ENCODE measurements at places on chromosomes 16 and 17.

GRCh38 chr17:58956997-58957724, 149.5 kb downstream of the TRIM37 start:
- DNase-seq, result no peak

DNA sequence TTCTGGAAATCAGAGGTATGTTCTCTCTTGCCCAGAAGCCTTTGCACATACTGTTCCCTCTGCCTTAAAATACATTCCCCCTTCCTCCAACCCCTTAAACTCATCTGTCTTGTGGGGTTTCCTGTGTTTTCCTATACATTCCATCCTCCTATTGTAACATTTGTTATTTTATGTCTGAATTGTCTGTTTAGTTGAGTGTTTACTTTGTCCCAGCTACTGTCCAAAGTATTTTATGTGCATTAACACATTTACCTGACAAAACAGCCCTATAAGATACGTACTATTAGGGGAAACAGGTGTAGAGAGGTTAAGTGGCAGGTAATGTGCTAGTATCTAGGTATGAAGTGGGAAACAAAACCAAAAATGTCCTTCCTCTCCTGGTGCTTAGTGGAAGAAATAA, 42.1 kb downstream of the CHCT1 start:
- DNase-seq, result no peak

DNA sequence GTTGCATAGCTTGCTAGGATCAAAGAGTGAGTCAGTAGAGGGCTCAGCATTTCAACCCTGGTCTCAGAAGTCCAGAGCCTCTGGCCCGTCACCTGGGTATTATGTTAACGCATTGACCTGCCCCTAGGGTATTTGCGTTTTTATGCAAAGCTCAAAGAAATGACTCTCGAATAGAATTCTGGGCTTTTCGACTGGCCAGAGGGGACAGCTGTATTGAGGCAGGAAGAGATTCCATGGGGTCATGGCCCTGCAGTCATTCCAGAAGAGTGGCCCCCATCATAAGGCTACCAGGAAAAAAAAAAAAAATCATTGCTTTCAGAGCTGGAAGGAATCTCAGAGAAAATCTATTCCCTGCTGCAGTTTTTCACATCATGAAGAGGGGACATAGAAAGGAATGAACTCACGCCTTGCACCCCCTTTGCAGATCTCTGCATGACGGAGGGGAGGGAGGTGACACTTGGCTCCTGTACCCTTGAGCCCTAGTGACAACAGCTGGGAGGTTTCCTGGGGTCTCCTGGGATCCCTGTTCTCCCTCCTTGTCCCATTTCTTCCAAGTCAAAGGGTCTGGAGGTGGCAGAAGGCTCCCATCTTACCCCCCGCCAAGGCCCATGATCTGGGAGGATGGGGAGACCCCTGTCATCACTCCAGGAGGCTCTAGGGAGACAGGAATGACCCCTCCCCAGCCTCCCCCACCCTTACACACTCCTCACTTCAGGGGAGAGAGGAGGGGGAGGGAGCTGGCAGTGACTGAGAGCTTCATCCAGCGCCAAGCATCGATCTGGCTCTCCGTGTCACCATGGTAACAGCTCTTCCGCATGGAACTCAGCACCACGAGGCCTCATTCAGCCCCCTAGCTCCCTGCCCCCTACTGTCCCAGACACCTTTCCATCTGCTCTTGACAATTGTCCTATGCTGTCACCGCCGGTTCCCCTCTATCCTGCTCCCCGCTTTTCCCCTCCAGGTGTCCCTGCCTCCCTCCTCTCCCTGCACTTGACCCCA, 35.8 kb downstream of the GP2 start:
- no peak for DNase-seq

DNA sequence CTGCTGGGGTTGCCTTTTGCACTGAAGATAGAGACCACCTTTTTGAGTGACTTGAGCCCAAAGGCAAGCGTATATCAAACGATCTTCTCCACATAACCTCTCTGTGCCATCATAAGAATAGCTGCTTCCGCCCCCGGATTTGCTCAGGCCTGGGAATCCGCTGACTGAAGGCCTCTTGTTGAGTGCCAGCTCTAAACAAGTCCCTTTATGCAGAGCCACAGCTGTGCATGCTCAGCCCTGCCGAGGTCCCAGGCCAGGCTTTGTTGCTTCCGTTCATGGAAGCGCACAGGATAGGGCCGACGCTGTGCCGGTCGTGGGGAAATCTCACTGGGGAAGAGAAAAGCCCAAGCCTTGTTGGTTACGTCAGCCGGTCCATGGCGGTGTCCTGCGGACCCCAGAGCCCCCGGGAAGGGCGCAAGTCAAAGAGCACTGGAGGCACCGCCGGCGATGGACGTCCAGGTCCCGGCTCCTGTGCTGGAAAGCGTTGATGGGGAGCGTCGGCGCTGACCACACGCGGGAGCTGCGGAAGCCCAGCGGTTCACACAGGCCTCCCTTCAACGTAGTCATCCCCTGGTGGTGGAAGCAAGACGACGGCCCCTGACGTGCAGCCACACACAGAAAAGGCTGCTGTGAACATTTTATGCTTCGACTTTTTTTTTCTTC, 23.5 kb upstream of the RPL13 start:
- no peak for DNase-seq

- DNase-seq, result no peak
Observed at GRCh38 chr16:30401768-30402425, 5.5 kb upstream of the ZNF771 start.

GRCh38 chr17:27743281-27743885, 56.9 kb downstream of the NOS2 start:
- DNase-seq, result no peak

DNA sequence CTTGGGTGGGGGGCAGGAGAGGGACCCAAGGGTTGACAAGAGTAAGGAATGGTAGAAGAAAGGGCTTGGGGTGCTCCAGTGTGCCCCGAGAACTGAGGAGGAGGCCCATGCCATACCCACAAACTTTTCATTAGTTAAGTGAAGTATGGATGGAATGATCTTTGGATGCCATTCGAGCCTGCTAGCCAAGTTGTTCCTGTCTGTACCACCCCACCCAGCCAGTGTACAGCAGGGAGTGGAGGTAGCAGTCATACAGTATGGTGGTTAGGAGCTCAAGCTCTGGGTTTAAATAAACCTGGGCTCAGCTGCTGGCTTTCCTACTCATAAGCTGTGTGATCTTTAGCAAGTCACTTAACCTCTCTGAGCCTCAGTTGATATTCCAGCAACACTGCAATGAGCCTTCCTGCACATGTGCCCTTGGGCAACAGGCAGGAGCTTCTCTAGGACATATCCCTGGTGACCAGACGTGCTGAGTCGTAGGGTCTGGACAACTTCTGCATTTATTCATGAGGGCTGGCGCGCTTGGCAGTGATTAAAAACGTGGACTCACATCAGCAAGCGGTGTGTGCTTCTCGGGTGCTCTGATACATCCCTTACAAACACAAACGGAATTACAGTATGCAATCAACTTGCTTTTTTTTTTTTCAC, 22.9 kb downstream of the ITPRIPL2 start:
- DNase-seq, result no peak

- no peak for DNase-seq
Observed at GRCh38 chr17:18190628-18191235, 7.1 kb downstream of the ALKBH5 start.

GRCh38 chr16:1749152-1750117, 21.9 kb downstream of the NME3 start:
- DNase-seq, result no peak

DNA sequence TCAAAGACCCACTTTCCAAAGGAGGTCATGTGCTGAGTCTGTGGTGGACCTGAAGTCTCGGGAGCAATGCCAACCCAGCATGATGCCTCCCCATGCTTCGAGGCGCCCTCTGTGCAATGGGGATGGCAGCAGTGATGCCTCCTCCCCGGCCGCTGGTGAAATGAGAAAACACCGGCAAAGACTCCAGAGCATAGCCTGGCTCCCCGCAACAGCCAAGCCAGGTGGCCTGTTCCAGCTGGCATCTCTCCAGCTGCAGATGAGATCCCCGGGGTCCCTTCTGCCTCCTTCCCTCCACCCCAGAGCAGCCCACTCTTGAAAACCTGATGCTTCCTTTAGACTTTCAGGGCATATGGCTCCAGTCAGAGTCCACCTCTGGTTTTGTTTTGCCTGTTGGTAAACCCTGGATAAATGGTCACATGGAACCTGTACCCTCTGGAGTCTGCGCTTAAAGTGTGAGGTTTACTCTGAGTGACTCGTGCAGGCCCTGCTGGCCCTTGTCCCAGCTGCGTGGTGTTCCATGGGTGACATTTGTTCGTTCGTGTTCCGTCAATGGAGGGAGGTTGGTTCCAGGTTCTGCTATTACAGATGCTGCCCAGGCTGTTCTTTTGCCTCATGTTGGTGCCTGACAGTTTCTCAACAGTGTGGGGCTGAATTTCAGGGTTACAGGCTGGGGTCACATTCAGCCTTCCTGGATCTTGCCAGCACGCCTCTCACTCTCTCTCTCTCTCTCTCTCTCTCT, 181.8 kb upstream of the CIBAR2 start:
- DNase-seq, result no peak

GRCh38 chr17:48012151-48012520, 25.5 kb downstream of the COPZ2 start:
- DNase-seq, result peak; percentile 64

GRCh38 chr17:28878981-28879380, 18.6 kb downstream of the FLOT2 start:
- no peak for DNase-seq

DNA sequence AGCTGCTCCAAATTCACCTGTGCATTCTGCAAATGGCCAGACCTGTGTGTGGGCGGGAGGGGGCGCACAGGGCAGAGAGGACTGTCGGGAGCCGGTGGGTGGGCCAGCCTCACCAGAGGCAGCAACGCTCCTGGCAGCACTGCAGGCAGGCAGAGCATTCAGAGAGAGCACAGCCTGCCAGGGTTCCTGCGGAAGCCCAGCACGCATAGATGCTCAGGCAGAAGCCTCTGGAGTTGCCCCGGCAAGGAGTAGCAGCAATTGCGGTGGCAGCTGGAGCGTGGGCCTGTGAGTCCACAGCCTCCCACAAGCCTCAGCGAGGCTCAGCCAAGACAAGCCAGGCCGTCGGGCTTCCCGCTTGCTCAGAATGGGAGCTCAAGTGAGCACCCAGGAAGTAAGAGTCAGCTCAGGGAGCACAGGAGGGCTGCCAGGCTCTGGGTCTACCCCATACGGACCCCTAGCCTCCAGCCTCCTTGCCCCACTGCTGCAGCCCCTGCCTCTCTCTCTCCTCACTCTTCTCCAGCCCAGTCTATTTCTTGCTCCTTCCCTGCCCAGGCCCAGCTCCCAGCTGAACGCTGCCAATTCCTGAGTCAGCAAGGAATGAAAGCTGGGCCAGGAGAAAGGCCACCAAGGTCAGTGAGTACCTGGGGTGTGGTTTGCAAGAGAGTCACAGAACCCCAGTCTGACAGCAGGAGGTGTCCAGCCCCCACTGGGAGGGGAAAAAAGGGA, 9.6 kb downstream of the EMC6 start:
- DNase-seq, result no peak
